Ovary (tissue), 10 donors: ENCODE measurements at places on chromosomes 6 and 20. TPM values are rescaled to one million over a fixed set of nuclear protein-coding genes. Genes with fewer than 3 reads are reported as not detected.
A peak's percentile ranks its signal among the peaks of the same experiment; 100 is the strongest.

- DNase-seq: no peak
- no peaks in the 10 kb centered on the region for H3K4me1 ChIP-seq
- no peaks in the 10 kb centered on the region for H3K27me3 ChIP-seq
- no peak overlapping the region for H3K27ac ChIP-seq
- H3K4me3 ChIP-seq: no peak overlapping the region
These were observed 11.2 kb downstream of the CNBD2 start for GRCh38 chr20:35979544-35979943.

- H3K27me3 ChIP-seq: no peaks in the 10 kb centered on the region
- no peak for DNase-seq
These were observed 73.0 kb downstream of the SASH1 start for GRCh38 chr6:148415511-148416260.

DNA sequence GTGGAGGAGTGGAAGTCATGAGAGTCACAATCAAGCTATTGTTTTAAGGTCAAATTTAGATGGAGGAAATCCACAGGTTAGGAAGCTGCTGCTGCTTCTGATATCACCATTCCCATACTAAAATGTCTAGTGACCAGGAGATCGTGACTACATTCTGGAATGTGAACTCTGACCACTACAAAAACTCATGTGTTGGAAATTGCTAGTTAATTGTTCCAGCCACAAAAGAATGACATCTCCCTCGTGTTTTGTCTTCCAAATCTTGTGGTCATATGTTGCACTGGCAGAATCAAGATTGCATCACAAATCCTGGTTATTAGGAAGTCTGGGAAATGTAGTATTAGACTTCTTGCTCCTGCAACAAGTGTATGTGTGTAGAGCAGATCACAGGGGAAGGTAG lies 441.9 kb downstream of the CD109 start:
- H3K36me3 ChIP-seq: no peaks in the 10 kb centered on the region
- H3K4me1 ChIP-seq: peaks cover 2% of the 10 kb centered on the region
- DNase-seq: no peak
- no peaks in the 10 kb centered on the region for H3K27me3 ChIP-seq

- H3K4me1 ChIP-seq: peaks cover 2% of the 10 kb centered on the region
- H3K27me3 ChIP-seq: no peaks in the 10 kb centered on the region
- H3K27ac ChIP-seq: peak overlapping the region; percentile 70
- H3K36me3 ChIP-seq: no peaks in the 10 kb centered on the region
- H3K4me3 ChIP-seq: peak overlapping the region; percentile 45
- DNase-seq: peak; percentile 83
These were observed 255.9 kb downstream of the SYNE1 start for GRCh38 chr6:152380993-152381898.

GRCh38 chr6:111105578-111105977 lies 18.3 kb downstream of the SLC16A10 start:
- no peak overlapping the region for H3K4me3 ChIP-seq
- peak; percentile 61 for DNase-seq
- no peak overlapping the region for H3K27ac ChIP-seq
- no peaks in the 10 kb centered on the region for H3K27me3 ChIP-seq
- no peaks in the 10 kb centered on the region for H3K4me1 ChIP-seq

- no peak for DNase-seq
- H3K4me1 ChIP-seq: no peaks in the 10 kb centered on the region
- no peaks in the 10 kb centered on the region for H3K27me3 ChIP-seq
- no peak overlapping the region for H3K27ac ChIP-seq
These were observed 498.3 kb upstream of the AGPAT4 start for GRCh38 chr6:161772176-161772575.

- H3K36me3 ChIP-seq: no peaks in the 10 kb centered on the region
- H3K27ac ChIP-seq: no peak overlapping the region
- peaks cover 18% of the 10 kb centered on the region for H3K4me1 ChIP-seq
- H3K27me3 ChIP-seq: no peaks in the 10 kb centered on the region
- DNase-seq: no peak
These were observed 3.3 kb downstream of the VEGFA start for GRCh38 chr6:43773050-43773979.

GRCh38 chr20:35276408-35276807 lies 1.5 kb downstream of the MMP24OS start:
- H3K27me3 ChIP-seq: no peaks in the 10 kb centered on the region
- no peak overlapping the region for H3K4me3 ChIP-seq
- no peak overlapping the region for H3K27ac ChIP-seq
- H3K4me1 ChIP-seq: peaks cover 10% of the 10 kb centered on the region
- no peak for DNase-seq

- H3K36me3 ChIP-seq: no peaks in the 10 kb centered on the region
- H3K27me3 ChIP-seq: no peaks in the 10 kb centered on the region
- no peak for DNase-seq
- H3K4me1 ChIP-seq: peaks cover 9% of the 10 kb centered on the region
- no peak overlapping the region for H3K27ac ChIP-seq
- H3K4me3 ChIP-seq: no peak overlapping the region
These were observed 1.7 kb upstream of the TOMM34 start for GRCh38 chr20:44961870-44962267.

- no peak for DNase-seq
- H3K27me3 ChIP-seq: no peaks in the 10 kb centered on the region
- H3K4me1 ChIP-seq: no peaks in the 10 kb centered on the region
- no peaks in the 10 kb centered on the region for H3K36me3 ChIP-seq
- H3K4me3 ChIP-seq: no peak overlapping the region
These were observed 177.9 kb downstream of the RNGTT start for GRCh38 chr6:88785478-88785877.

- H3K27ac ChIP-seq: no peak overlapping the region
- H3K4me1 ChIP-seq: no peaks in the 10 kb centered on the region
- no peaks in the 10 kb centered on the region for H3K27me3 ChIP-seq
- no peak overlapping the region for H3K4me3 ChIP-seq
- H3K36me3 ChIP-seq: no peaks in the 10 kb centered on the region
These were observed 422.7 kb downstream of the NKAIN2 start for GRCh38 chr6:124226396-124226795.

DNA sequence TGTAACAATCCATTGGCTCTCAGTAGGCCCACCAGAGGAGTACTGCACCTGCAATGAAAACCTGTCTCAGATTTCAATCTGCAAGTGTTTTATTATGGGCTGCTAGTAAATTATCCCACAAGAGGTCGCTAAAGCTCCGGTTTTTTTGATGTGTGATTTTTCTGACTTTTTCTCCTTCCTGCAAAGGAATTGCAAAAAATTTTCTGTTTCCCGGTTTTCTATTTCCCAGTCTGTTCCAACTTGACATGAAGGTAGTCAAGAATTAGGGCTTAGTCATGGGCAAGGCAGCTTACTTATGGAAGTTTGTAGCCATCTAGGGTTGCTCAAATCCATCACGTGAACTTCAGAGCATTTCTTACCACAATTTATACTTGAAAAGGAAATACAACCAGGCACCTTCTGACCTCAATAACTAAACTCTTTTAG lies 38.5 kb upstream of the AHI1 start:
- no peak for DNase-seq
- no peak overlapping the region for H3K27ac ChIP-seq
- no peaks in the 10 kb centered on the region for H3K4me1 ChIP-seq
- no peaks in the 10 kb centered on the region for H3K36me3 ChIP-seq

- H3K27me3 ChIP-seq: no peaks in the 10 kb centered on the region
- no peak overlapping the region for H3K4me3 ChIP-seq
- no peak overlapping the region for H3K27ac ChIP-seq
- DNase-seq: no peak
- peaks cover 6% of the 10 kb centered on the region for H3K4me1 ChIP-seq
These were observed 11.7 kb downstream of the MYLIP start for GRCh38 chr6:16140607-16141006.

- H3K4me1 ChIP-seq: no peaks in the 10 kb centered on the region
- H3K4me3 ChIP-seq: no peak overlapping the region
- DNase-seq: no peak
- H3K36me3 ChIP-seq: no peaks in the 10 kb centered on the region
These were observed 15.0 kb upstream of the JARID2 start for GRCh38 chr6:15230827-15231226.

Gene EEF1A2
- total RNA-seq: 0.69 TPM

Gene GJA10
- not detected for total RNA-seq

Gene RHAG
- total RNA-seq: 0.40 TPM
